Left lung (tissue), 14 donors: ENCODE measurements at places on chromosomes 12 and 14. TPM values are rescaled to one million over a fixed set of nuclear protein-coding genes. Genes with fewer than 3 reads are reported as not detected.

GRCh38 chr12:91662021-91662420 lies 479.4 kb upstream of the DCN start:
- DNase-seq: no peak

GRCh38 chr12:18975933-18976332 lies 153.6 kb upstream of the PLEKHA5 start:
- no peak for DNase-seq

DNA sequence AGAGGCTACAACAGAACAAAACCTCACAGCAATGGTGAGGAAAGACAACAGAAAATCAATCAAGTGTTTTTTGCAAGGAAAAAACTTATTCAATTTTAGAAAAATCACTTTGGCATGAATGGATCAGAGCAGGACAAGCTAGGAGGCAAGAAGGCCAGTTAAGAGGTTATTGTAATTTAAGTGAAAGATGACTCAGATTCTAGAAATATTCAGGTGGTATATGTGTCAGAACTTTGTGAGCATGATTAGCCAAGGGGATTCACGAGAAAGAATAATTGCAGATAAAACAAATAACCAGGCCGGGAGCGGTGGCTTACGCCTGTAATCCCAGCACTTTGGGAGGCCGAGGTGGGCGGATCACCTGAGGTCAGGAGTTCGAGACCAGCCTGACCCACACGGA lies 12.7 kb downstream of the GCH1 start:
- no peak for DNase-seq

DNA sequence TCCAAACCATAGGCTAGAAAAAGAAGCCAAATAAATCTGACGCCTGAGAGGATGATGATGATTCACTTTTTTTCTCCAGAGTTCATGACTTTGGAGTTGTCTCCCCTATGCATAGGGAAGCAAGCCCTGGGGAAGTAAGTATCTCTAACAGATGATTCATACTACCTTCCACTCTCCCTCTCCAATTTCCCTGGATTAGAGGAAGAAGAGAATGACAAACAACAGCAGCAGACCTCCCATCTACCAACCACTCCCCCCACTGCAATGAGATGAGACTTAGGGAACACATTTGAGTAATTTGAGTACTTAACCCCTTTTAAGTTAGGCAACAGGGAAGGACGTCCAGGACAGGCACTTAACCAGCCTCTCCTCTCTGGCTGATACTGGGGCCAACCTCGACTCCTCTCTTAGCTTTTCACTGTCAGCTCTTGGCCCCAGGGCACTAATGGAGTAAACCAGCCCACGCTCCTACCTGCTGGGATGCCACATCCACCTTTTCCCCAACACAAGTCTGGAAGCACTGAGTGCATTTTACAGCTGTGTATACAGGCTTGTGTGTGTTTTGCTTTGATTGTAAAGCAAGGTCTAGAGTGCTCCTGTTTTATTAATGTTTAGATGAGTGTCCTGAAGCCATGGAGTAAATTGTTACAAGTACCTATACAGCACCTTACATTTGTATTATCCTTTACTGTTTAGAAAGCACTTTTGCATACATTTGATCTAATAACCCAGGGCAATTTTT lies 180.7 kb downstream of the PHLDA1 start:
- no peak for DNase-seq

DNA sequence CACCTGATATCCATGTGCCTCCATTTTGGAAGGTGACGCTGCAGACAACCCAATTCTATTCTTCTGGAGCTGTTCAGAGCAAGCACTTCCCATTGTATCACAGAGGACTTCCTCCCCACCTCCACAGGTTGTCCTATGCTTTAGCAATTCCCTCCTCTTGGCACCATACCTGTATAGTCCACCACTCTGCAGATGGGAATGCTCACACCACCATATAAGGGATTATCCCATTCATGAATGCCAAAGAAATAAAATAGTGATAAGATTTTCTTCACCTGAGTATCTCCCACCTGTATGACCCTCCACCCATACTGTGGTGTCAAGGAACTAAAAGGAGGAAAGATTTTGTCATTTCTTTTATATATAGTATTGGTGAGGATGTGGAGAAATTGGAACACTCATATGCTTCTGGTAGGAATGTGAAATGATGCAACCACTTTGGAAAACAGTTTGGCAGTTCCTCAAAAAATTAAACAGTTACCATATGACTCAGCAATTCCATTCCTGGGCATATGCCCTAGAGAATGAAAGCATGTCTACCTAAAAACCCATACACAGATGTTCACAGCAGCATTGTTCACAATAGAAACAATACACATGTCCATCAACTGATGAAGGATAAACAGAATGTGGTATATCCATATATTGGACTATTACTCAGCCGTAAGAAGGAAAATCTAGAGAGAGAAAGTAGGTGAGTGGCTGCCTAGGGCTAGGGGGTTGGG lies 75.2 kb downstream of the FIGNL2 start:
- no peak for DNase-seq

- no peak for DNase-seq
These were observed 762 bp downstream of the RABGGTA start for GRCh38 chr14:24270537-24271133.

GRCh38 chr12:4135919-4136605 lies 137.5 kb upstream of the CCND2 start:
- peak; percentile 59 for DNase-seq

- no peak for DNase-seq
These were observed 78.7 kb upstream of the PSMC1 start for GRCh38 chr14:90177539-90178189.

- DNase-seq: peak; percentile 50
These were observed 32.3 kb upstream of the PTCSC3 start for GRCh38 chr14:36208690-36209278.

- DNase-seq: no peak
These were observed 10.1 kb downstream of the HNRNPC start for GRCh38 chr14:21258889-21259787.

DNA sequence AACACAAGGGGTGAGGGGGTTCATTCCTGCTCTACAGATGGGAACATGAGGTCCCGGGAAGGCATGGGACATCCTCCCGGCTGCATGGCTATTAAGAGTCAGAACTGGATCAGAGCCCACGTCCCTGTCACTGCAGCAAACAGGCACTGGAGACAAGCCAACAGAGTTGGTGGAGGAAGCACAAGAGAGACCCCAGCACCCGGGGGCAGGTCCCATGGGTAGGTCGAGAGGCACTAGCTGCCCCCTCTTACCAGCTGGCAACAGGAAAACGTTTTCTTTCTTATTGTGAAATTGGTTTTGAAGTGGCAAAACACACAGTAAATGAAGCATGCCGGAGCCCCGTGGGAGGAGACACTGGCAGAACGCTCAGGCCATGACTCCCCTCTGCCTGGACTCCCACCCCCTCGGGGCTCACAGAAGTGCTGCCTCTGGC lies 43.6 kb downstream of the SYNE3 start:
- no peak for DNase-seq

DNA sequence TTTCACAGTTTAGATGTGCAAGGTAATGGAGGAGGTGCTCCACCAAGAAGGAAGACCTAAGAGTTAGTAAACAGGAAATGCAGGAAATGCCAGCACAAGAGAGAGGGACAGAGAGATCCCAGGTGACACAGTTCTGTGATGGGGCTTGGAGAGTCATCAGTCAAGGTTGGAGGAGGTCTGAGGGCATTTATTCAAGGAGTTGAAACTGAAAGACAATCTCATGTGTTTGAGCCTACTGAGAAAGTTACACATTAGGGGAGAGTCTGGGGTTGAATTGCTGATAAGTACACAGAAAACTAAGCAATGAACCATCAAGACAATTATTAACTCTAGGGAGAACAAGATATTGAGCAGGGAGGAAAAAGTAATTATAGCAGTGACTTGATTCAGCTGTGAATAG lies 138.5 kb downstream of the ANO6 start:
- DNase-seq: no peak

DNA sequence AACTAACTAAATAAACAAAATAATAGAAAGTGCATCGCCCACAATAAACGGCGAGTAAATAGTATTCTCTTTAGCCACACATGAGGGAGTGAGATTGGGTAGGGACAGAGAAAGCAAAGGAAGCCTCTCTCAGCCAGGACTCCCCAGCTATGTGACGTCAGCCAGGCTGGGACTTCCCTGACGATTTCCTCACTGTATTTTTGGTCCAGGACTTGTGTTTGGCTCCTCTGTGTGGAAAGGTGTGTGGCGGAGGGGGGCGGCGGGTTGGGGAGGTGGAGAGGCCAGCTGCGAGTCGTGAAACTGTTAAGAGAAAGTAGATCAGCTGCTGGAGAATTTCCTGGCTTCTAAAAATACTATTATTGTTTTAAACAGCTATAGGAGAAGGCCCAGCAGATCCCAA lies 1124.6 kb downstream of the AACS start:
- no peak for DNase-seq

DNA sequence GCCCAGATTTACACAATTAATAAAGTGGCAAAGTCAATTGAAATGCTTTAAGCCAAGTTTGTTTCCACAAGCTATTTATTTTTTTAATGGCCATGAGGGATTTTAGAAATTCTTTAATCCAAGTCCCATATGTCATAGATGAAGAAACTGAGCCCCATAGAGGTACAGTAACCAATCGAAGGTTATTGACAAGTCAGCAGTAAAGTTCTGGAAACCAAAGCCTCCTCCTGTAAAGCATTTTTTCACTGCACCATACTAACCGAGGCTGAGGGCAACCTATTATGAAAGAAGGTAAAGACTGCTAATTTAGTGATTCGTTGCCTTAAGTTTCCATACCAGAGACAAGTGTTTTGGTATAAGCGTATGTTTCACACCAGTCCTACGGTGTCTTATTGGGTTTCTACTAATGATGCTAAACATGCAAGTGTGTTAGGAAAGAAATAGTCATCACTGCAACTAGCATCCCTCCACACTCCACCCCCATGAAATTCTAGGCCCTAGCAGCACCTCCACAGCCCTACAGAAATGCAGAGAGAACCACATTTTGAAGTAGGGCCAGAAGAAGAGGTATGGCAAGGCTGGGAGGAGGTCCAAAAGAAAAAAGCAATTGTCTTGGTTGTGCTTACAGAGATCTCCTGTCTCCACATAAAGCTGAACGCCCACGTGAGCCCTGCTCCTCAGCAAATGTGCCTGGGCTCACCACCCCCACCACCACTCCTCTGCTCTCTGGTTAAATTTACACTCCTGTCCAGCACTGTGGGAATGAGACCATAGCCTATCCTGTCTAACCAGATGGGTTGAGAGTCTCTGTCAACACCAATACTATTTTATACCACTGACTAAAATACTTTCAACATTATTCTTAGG lies 271.1 kb upstream of the G2E3 start:
- DNase-seq: no peak

DNA sequence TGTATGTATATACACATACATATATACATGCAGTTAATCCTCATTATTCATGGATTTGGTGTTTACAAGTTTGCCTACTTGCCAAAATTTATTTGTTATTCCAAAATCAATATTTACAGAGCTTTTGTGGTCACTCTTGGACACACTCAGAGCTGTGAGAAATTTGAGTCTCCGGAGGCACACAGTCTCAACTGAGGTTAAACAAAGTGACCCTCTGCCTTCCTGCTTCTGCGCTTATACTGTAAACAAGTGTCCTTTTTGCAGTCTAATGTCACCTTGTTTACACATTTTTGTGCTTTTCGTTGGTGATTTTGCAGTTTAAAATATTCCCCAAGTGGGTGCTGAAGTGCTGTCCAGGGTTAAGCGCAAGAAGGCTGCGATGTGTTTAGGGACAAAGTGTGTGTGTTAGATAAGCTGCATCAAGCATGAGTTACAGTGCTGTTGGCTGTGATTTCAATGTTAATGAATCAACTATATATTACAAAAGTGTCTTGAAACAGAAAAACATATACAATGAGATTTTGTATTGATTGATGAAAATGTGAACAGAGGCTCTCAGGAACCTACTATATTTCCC lies 13.1 kb upstream of the LTA4H start:
- DNase-seq: no peak

- no peak for DNase-seq
These were observed 18.6 kb downstream of the DDX24 start for GRCh38 chr14:94062344-94062940.

- DNase-seq: no peak
These were observed 14.7 kb downstream of the AEBP2 start for GRCh38 chr12:19453961-19454360.

- no peak for DNase-seq
These were observed 279.9 kb downstream of the RPS29 start for GRCh38 chr14:49306152-49306751.

GRCh38 chr12:111444314-111444924 lies 38.7 kb downstream of the SH2B3 start:
- no peak for DNase-seq

TSPAN19 gene
- 5.4 TPM for total RNA-seq

BTG1 gene
- total RNA-seq: 87.9 TPM

NFATC4 gene
- total RNA-seq: 64.2 TPM

LRTM2 gene
- total RNA-seq: not detected

IPO8 gene
- total RNA-seq: 49.0 TPM

SERPINA1 gene
- total RNA-seq: 1,065 TPM

ULK1 gene
- total RNA-seq: 21.6 TPM

EPYC gene
- total RNA-seq: 0.47 TPM

KRT82 gene
- not detected for total RNA-seq

GOLGA3 gene
- total RNA-seq: 81.0 TPM

TCL1B gene
- total RNA-seq: not detected

NPAS3 gene
- total RNA-seq: 0.21 TPM
